Activated CD4-positive, alpha-beta T cell treated with anti-CD3 and anti-CD28 coated beads, Interleukin-2, amount 10 ng/mL, durations not matched to agents 7 days and 5 days (primary cell): ENCODE measurements at places on chromosomes 2 and 18. TPM values are rescaled to one million over a fixed set of nuclear protein-coding genes. Genes with fewer than 3 reads are reported as not detected.

Gene ALK
- not detected for total RNA-seq

Gene POTEC
- not detected for total RNA-seq

Gene SLC5A7
- total RNA-seq: not detected

Gene ALPP
- total RNA-seq: not detected

Gene ERFE
- total RNA-seq: not detected

Gene SIX2
- total RNA-seq: not detected

DNA sequence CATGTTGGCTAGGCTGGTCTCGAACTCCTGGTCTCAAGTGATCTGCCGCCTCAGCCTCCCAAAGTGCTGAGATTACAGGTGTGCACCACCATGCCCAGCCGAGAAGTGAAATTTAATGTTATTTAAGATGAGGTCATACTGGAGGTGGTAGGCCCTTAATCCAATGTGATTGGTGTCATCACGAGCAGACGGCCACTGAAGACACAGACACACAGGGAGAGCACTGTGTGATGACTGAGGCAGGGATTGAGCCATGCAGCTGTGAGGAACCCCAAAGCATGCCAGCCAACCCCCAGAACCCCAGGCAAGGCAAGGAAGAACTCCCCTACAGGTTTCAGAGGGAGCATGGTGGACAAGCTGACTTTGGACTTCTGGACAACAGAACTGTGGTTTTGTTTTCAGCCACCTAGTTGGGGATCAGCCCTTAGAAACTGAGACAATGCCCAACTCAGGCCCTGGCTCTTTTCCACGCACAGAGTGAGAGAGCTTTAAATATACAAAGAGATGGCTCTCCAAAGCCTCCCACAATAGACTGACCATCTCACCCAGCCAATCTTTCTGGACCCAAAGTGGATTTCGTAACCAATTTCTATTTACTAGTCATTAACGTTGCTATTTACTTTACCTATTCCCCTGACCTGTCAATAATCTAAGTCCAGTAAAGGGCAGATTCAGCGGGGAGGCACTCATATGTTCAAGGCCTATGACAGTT, 34.2 kb downstream of the TBC1D8 start:
- H3K4me1 ChIP-seq: no peaks in the 10 kb centered on the region
- no peak for DNase-seq
- H3K27ac ChIP-seq: no peak overlapping the region
- no peak overlapping the region for H3K4me3 ChIP-seq
- no peaks in the 10 kb centered on the region for H3K36me3 ChIP-seq
- peaks cover 1% of the 10 kb centered on the region for H3K27me3 ChIP-seq

GRCh38 chr2:101763496-101764333, 66.2 kb downstream of the MAP4K4 start:
- H3K27ac ChIP-seq: no peak overlapping the region
- H3K4me3 ChIP-seq: no peak overlapping the region
- H3K36me3 ChIP-seq: peaks cover 5% of the 10 kb centered on the region
- H3K27me3 ChIP-seq: no peaks in the 10 kb centered on the region

DNA sequence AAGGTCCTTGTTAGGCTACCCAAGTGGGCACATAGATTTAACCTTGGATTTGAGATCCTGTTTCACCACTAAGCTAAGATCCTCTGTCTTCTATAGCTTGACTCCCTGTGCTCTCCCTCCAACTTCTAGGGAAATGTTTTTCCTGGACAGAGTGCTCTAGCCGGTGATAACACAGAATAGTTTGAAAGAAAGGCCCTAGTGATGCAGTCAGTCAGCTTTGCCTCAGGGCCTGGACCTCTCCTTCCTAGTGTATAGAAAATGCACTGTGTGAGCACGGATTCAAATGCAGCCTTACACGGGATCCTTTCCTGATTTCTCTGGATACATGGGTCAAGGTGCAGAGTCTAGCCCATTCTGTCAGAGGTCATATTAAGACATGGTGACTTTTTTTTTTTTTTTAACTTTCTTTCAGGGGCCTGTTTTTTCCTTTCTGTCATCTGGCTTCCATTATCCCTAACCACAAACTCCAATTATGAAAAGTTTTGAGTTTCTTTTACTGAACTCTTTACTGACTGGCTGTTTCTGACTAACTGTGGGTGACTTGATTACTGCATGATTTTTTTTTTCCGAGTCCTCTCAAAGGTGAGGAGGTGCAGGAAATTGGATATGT, 122.6 kb downstream of the LRP1B start:
- no peaks in the 10 kb centered on the region for H3K27me3 ChIP-seq
- H3K36me3 ChIP-seq: no peaks in the 10 kb centered on the region
- no peak overlapping the region for H3K27ac ChIP-seq
- DNase-seq: no peak
- H3K4me1 ChIP-seq: no peaks in the 10 kb centered on the region

DNA sequence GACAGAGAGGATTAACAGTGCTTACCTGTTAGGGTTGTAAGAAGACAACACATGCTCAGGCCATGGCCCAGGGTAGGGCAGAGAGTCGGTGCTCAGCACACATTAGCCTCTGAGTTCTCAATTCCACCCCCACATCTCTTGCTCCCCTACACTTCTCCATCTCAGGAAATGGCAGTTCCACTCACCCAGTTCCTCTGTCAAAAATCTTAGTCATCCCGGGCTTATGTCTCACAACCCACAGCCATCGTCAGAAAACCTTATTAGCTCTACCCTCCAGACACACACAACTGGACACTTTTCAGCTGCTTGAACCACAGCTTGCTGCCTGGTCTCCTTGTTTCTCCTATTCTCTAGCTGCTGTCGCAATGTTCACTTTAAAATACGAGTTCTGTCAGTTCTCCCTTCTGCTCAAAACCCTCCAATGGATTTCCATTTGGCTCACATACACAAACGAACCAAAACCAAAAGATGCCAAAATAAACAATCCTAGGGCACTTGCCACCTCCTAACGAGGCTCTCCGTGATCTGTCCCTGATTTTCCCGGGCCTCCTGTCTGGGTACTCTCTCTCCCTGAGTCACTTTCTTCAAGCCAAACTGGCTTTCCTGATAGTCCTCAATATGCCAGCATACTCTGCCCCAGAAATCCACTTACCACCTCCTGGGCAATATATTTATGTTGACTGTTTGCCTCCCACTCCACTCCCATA, 89.7 kb downstream of the KCTD1 start:
- no peaks in the 10 kb centered on the region for H3K36me3 ChIP-seq
- no peak overlapping the region for H3K27ac ChIP-seq
- H3K4me3 ChIP-seq: no peak overlapping the region
- no peaks in the 10 kb centered on the region for H3K27me3 ChIP-seq

- H3K27ac ChIP-seq: no peak overlapping the region
- H3K4me3 ChIP-seq: no peak overlapping the region
- DNase-seq: no peak
- peaks cover 4% of the 10 kb centered on the region for H3K36me3 ChIP-seq
- H3K4me1 ChIP-seq: no peaks in the 10 kb centered on the region
These were observed 73.8 kb downstream of the KIF5C start for GRCh38 chr2:148948868-148949267.

DNA sequence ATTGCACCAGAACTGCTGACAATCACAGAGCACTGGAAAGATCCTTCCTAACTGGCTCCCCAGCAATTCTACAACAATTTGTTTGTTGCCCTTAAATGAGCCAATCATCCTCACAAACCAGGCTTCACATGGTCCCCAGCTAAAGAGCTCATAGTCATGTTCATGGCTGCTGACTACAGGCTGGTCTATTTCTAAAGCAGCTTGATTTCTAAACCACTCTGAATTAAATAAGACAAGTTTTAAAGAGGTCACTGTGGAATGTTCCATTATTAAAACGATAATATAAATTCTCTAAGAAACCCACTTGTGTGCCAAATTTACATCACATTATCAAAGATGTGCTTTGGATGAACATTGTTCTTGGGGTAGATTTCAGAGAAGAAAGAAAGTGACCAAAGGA, 110.7 kb downstream of the COPS8 start:
- no peak overlapping the region for H3K27ac ChIP-seq
- DNase-seq: no peak
- no peak overlapping the region for H3K4me3 ChIP-seq
- H3K27me3 ChIP-seq: peaks cover 10% of the 10 kb centered on the region
- no peaks in the 10 kb centered on the region for H3K36me3 ChIP-seq

- no peaks in the 10 kb centered on the region for H3K27me3 ChIP-seq
- H3K4me3 ChIP-seq: no peak overlapping the region
- H3K4me1 ChIP-seq: peaks cover 25% of the 10 kb centered on the region
- DNase-seq: no peak
These were observed 52.9 kb downstream of the RAB10 start for GRCh38 chr2:26086779-26087178.

DNA sequence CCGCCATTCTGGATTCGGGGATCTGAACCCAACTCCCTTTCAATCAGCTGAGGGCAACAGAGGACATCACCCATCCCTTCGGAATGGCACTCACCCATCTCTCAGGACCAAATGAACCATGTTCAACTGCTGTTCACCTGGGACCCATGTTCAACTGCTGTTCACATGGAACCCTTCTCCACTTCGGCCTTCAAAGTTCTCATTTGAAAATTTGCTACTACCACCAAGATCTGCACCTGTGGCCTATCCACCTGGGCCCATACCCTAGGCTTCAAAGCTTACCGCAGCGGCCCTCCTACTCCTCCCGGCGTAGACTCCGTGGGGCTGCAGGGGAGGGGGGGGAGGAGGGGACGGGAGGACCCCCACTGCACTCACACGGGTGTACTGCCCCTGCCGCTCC, 119.2 kb upstream of the ANKRD30BL start:
- H3K27ac ChIP-seq: no peak overlapping the region
- DNase-seq: no peak
- H3K36me3 ChIP-seq: no peaks in the 10 kb centered on the region
- no peaks in the 10 kb centered on the region for H3K27me3 ChIP-seq

- DNase-seq: no peak
- H3K27ac ChIP-seq: no peak overlapping the region
- no peak overlapping the region for H3K4me3 ChIP-seq
- H3K27me3 ChIP-seq: no peaks in the 10 kb centered on the region
- H3K36me3 ChIP-seq: peaks cover 3% of the 10 kb centered on the region
- peaks cover 13% of the 10 kb centered on the region for H3K4me1 ChIP-seq
These were observed 19.0 kb downstream of the DYM start for GRCh38 chr18:49441338-49441938.

- DNase-seq: no peak
- H3K4me1 ChIP-seq: no peaks in the 10 kb centered on the region
- H3K27me3 ChIP-seq: no peaks in the 10 kb centered on the region
- H3K36me3 ChIP-seq: no peaks in the 10 kb centered on the region
- no peak overlapping the region for H3K27ac ChIP-seq
These were observed 111.4 kb downstream of the FEZ2 start for GRCh38 chr2:36486521-36487044.

DNA sequence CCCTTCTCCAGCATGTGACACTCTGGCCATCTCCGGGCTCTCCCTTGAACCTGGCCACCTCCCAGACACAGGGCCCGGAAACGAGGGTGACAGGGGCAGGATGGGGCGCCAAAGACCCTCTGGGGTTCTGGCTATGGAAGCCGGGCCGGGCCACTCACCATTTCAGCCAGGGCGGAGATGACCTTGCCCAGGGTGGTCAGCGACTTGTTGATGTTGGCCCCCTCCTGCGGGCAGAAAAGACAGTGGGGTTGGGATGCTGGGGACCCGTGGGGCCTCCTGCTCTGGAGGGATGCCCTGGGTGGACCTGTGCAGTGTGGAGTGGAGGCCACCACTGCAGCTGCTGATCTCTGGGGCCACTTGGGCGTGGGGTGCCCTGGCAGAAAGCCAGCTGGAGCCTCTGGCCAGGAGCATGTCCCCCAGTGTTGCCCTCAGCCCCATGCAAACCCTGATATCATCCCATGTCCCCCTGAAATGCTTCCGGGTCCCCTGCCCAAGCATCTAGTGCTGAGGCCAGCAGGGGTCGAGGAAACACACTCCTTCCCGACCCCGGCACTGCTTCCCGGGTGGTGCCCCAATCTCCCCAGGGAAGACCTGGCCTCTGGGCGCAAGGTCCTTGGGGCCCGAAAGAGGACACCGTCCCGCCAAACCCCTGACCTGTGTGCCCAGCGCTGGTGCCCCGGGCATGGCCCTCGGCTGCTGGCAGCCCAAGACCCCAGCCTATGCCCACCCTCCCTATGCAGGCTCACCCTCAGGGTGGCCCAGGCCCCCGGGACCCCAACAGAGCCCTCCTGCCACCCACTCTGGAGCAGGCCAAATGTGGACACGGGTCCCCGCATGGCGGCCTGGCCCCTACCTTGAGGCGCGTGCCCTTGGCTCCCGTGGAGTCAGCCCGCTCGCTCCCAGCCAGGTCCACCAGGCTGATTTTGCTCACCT, 36.9 kb downstream of the KIF1A start:
- DNase-seq: no peak
- H3K4me1 ChIP-seq: no peaks in the 10 kb centered on the region
- H3K4me3 ChIP-seq: no peak overlapping the region
- H3K27ac ChIP-seq: no peak overlapping the region

GRCh38 chr2:208546107-208546506, 139.5 kb downstream of the PTH2R start:
- no peak overlapping the region for H3K4me3 ChIP-seq
- no peak overlapping the region for H3K27ac ChIP-seq
- no peaks in the 10 kb centered on the region for H3K27me3 ChIP-seq
- H3K4me1 ChIP-seq: no peaks in the 10 kb centered on the region

DNA sequence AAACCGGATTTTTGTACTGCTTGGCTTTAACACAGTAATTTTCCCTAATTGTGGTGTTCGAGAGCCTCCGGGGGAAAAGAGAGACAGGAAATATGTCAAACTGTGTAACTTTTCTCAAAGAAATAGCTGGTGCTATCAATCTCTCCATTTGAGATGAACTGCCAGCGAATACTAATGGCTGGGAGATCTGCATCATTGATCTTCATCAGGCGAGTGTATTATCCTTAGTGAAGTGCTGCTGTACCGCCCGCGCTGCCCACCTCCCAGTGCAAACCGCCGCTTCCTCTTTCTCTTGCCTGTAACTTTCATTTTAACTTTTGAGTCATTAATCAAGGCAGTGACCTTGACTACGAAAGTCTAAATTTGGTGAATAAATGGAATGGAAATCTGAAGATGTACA, 246.1 kb upstream of the ST6GAL2 start:
- H3K4me1 ChIP-seq: no peaks in the 10 kb centered on the region
- DNase-seq: no peak
- no peaks in the 10 kb centered on the region for H3K27me3 ChIP-seq

DNA sequence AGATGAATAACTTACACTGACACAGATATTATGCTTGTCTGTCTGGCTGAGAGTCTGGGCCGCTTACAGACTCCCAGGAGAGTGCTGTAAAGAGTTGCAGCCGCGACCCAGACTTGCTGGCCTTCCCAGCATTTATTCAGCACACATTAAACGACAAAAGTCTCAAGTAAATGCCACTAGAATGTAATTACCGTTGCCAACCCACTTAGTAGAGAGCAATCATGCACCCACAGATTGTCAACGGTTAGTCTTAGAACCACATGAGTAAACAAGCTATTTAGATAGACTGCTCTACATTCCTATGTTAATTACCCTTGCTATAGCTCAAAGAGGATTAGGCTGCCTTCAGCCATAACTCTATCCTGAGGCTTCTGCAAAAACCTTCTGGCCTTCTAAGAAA, 47.8 kb upstream of the C2orf74 start:
- peaks cover 42% of the 10 kb centered on the region for H3K36me3 ChIP-seq
- no peaks in the 10 kb centered on the region for H3K4me1 ChIP-seq
- no peak for DNase-seq
